ENCODE measurements at places on chromosomes 6 and 20.

- DNase-seq = no peak
These were observed 64.9 kb downstream of the ME1 start for GRCh38 chr6:83365931-83366330.

GRCh38 chr6:78995946-78996345 lies 82.1 kb downstream of the PHIP start:
- no peak for DNase-seq

- DNase-seq = no peak
These were observed 19.5 kb downstream of the PNPLA1 start for GRCh38 chr6:36289281-36289878.

- DNase-seq = no peak
These were observed 12.2 kb downstream of the TREM1 start for GRCh38 chr6:41274256-41274655.

- DNase-seq = no peak
These were observed 43.8 kb upstream of the FOXQ1 start for GRCh38 chr6:1267790-1268762.

DNA sequence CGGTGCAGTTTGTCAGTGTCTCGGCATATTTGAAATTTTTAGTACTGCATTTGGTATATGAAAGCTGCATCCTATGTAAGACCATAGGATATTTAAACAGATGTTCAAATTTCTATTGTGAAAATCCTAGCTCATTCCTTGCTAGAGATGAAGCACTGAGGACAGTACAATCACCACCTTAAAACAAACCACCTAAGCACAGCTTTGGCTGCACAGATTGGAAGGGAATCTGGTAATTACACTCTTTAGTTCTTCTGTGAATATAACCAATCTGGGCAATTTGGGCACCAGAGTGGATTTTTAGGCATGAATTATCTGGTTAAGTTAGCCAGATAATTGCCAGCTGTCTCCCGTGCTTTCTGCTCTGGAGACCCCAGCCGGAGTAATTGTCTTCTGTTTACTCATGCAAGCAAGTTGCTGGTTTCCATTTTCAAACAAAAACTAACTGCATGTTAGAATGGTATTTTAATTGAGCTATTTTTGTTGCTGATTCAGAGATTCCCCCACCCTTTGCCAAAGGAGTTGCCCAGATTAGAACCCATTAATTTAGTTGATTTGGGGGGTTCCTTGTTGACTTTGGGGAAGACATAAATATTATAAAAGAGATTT lies 36.9 kb downstream of the E2F3 start:
- DNase-seq = no peak

GRCh38 chr6:7732228-7732627 lies 6.3 kb downstream of the BMP6 start:
- no peak for DNase-seq

DNA sequence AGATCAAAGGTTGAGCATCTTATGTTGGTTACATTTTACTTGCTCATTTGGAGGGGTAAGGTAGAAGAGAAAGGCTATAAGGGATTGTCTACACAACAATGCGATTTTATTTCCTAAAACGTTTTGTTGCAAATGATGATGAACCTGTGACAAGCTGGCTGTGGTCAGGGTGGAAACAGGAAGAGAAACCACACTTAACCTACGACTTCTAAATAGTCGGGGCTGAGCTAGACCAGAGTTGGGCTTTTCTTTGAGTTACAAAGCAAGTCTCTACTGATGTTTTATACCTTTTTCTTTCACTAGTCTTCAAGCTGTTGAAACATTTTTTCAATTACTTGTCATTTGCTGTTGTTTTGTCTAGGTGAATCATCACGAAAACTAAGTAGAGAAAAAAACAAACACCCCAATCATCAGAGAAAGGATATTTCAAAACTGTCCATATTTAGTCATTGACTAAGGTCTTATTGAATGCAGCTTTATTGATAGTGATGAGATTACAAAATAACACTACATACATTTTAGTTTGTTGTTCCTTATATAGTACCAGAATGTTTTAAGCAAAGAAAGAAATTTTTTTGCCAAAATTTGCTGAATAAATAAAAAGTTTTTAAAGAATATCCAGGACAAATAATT lies 18.0 kb downstream of the KLHL31 start:
- peak; percentile 80 for DNase-seq

DNA sequence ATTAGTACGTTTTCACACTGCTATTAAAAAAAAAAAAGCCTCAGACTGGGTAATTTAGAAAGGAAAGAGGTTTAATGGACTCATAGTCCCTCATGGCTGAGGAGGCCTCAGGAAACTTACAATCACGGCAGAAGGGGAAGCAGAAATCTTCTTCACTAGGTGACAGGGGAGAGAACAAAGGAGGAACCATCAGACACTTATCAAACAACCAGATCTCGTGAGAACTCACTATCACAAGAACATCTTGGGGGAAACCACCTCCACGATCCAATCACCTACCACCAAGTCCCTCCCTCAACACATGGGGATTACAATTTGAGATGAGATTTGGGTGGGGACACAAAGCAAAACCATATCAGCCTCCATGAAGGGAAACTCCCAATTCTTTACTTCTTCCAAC lies 85.2 kb upstream of the MAFB start:
- no peak for DNase-seq

- DNase-seq = no peak
These were observed 297 bp downstream of the POM121L2 start for GRCh38 chr6:27311806-27312145.

GRCh38 chr6:41939176-41939847 lies 2.3 kb downstream of the CCND3 start:
- peak; percentile 60 for DNase-seq

DNA sequence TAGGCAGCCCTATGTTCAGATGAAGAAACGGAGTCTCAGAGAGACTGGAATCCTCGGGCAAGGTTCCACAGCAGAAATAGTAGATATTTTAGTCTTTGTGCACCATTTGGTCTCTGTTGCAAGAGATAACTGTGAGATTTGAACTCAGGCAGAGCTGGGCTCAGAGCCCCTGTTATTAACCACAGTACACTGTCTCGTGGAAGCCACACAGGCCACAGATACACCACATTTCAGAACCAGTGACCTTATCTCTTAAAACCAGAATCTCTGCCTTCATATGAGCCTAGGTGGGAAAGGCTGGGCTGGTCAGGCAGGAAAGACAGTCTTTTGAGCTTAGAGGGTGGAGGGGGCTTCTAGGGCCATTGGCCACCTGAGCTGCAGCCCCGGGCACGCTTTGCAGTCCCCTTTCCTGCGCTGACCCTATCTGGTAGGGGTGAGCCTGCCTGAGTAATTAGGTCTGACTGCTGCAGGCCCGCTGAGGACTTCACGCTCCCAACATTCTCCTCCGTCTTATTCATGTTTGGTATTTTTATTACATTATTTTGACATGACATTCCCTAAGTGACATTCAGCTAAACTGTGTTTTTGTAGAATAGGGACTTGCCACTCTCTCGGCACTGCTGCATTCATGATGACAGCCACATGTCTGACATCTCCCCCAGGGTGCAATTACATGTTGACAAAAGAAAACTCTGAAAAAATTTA lies 71.1 kb downstream of the KCNB1 start:
- no peak for DNase-seq

- no peak for DNase-seq
These were observed 3.9 kb upstream of the LSM14B start for GRCh38 chr20:62118113-62119043.

- DNase-seq = peak; percentile 88
These were observed 12.8 kb downstream of the STK4 start for GRCh38 chr20:44979090-44979621.

- no peak for DNase-seq
These were observed 27.6 kb downstream of the CD40 start for GRCh38 chr20:46145713-46146112.

DNA sequence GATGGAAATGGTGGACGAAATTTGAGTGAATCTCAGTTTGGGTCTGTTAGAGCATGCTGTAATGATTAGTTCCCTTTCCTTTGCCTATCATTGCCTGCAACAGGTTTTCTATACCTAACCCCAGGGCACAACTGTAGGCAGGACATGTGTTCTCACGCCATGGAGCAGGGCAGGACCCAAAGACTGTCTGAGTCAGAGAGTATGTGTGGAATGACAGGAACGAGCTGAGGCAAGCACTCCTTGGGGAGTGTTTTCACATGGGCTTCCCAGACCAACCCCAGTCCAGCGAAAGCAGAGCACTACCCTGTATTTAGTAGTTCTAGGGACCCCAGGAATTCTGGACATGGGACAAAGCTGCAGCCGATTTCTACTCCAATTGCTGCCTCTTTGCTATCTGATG lies 234.2 kb downstream of the HACE1 start:
- DNase-seq = no peak

DNA sequence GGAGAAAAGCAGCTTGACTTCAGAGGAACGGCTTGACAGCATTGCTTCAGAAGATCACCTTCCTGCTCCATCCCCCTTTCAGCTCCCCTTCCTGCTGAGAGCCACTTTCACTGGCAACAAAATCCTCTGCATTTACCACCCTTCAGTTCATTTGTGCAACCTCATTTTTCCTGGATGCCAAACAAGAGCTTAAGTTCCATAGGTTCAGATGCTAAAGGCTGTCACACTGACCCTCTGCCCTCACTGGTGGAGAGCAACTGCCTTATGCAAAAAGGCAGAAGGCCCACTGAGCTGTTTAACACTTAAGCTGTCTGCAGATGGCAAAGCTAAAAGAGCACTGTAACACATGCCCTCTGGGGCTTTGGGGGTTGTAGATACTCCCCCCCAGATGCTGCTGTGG lies 131.2 kb upstream of the SPACA1 start:
- no peak for DNase-seq

DNA sequence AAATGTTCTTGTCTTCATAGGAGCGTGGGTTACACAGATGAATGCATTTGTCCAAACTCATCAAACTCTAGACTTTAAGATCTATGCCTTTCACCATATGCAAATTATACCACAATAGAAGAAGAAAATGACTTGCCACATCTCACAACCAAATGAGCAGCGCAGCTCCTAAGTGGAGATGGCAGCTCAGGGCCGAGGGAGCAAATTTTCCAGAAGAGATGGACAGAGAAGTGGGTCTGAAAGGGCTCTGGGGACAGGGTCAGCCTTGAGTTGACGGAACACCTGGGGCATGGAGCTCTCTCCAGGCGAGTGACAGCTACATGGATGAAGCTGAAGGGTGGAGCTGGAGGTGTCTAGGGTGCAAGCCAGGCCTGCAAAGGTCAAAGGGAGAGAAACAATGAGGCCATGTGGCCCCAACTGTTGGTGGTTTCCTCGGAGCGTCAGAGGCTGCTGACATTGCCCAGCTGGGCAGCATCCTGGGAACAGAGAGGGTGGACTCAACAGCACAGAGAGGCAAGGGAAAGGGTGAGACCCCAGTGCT lies 228.3 kb downstream of the NRN1 start:
- no peak for DNase-seq

- DNase-seq = peak; percentile 88
These were observed 159.3 kb upstream of the TNFAIP3 start for GRCh38 chr6:137707590-137708360.

DNA sequence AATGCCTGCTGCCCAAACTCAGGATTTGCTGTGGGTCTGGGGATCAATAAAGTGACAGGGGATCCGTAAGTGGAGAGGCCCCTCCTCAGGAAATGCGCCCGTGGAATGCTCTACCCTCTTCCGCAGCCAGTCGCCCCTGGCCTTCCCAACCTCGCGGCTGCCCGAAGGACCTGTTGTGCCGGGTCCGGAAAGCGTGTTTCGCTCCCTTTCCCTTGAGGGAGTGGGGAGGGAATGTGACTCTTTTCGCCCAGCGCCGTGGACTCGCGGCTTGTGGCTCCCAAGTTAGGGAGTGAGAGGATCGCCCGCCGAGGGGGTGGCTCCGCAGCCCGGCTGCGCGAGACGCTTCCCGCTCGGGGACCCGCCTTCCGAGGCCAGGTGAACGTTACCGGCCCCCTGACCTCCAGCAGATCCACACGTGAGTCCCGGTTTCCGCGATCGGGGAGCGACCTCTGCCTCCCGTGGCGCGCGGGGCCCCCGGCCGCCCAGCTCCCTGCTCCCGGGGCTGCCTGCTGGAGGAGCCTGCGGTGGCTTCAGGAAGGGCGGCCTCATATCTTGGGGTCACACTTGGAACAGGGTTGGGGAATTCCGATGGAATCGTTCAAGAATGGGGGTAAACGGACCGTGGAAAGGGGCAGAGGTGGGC lies 666 bp downstream of the TPD52L1 start:
- no peak for DNase-seq

GRCh38 chr6:155317186-155317585 lies 2.9 kb upstream of the TFB1M start:
- no peak for DNase-seq

DNA sequence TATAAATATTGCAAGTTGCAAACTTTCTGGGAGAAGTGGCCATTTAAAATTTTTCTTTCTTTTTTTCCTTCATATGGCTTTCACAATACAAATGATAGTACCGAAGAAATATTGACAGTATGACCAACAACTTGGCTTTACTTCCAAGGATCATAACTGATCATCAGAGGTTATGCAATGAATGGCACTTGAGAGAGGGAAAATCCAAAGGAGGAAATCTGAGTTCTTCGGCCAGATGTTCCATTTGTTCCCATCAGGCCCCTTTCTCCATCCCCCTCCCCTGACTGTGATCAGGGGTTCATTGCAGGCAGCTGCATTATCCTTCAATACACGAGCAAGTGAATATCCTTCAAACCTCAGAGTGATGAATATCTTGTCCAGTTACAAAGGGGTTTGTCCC lies 130.0 kb upstream of the UST start:
- no peak for DNase-seq

DNA sequence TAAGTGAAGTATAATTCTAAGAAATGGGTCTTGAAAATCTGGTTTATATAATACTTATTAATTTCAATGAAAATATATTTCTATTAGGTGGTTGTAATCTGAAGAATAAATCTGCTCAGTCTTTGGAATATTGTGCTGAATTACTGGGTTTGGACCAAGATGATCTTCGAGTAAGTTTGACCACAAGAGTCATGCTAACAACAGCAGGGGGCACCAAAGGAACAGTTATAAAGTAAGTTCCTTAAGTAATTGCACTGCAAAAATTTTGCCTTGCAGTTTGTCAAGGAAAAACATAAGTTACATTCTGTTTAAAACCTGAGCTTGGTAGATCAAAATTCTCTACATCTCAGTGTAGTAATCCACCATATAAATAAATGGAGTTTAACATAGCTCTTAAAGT lies 106.0 kb downstream of the MYO6 start:
- DNase-seq = peak; percentile 34
